ENCODE measurements at places on chromosomes 1 and 21.

GRCh38 chr1:55035904-55036303 lies 3.4 kb upstream of the PCSK9 start:
- DNase-seq: no peak

GRCh38 chr1:38082769-38083263 lies 36.2 kb upstream of the POU3F1 start:
- no peak for DNase-seq

GRCh38 chr1:184283999-184284398 lies 102.8 kb upstream of the C1orf21 start:
- no peak for DNase-seq

- DNase-seq: no peak
These were observed 23.8 kb upstream of the OTUD7B start for GRCh38 chr1:150034336-150034735.

- no peak for DNase-seq
These were observed 11.7 kb downstream of the NDC1 start for GRCh38 chr1:53826367-53826766.

DNA sequence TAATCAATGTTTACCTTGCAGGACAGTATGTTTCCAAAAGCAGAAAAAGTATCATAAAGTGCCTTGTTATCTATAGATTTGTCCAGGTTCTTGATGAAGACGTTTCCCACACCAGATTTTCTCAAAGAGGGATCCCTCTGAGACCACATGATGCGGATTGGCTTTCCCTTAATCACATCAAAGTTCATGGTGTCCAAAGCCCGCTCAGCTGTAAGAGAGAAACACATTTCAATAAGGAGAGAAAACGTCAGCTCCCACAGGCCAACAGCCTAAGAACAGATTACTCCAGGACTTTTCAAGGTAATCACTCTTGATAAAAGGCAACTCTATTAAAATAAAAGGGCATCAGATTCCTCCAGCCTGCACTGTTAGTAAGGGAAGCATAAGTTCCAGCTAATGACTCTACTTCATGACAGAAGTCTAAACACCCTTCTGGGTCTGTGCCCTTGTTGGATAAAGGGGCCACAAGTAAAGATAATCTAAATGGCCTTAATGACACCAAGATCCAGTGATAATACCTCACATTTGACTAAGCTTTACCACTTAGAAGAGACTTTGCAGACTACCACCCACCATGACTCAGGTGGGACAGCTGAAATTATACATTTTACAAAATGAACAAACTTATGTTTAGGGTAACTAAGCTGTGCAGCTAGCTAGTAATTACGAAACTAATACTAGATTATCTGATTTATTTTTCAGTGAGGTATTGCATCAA lies 4.1 kb downstream of the PABPC4 start:
- no peak for DNase-seq

GRCh38 chr1:85494904-85495266 lies 29.9 kb upstream of the DDAH1 start:
- DNase-seq: no peak

- DNase-seq: no peak
These were observed 15.5 kb downstream of the PRKCZ start for GRCh38 chr1:2065699-2066098.

DNA sequence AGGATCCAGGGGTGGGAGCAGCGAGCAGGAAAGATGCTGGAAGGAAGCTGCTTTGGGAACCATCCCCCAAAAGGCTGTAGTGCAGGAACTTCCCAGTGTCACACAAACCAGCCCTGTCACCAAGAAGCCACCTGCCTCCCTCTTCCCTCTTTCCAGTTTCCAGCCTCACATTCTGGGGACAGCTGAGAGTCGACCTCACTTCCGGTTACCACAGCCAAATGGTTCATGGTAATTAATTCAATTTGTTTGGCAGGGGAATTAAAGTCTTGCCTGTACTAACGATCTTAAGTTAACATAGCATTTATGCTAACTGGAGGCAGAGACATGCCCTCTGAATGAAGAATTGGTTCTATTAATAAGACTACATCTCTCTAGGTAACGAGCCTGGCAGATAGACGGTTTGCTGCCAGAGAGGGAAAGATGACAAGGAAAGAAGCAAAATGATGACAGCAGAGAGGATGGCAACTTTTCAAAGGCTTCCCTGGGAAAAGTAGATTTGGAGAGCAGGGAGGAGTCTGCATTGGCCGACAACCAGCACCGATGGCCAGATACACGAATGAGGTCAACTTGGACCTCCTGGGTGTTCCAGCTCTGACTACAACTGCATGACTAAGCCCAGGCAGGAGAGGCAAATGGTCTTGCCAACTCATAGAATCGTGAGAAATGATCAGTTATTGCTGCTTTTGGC lies 64.1 kb downstream of the TMCO4 start:
- DNase-seq: no peak

All from stimulated activated CD8-positive, alpha-beta memory T cell treated with anti-CD3 and anti-CD28 coated beads, Interleukin-4, amount 100 ng/mL, for 1 hour (primary cell).